Vagina (tissue), 2 donors: ENCODE measurements at places on chromosomes 5 and 9.
A peak's percentile ranks its signal among the peaks of the same experiment; 100 is the strongest.

DNA sequence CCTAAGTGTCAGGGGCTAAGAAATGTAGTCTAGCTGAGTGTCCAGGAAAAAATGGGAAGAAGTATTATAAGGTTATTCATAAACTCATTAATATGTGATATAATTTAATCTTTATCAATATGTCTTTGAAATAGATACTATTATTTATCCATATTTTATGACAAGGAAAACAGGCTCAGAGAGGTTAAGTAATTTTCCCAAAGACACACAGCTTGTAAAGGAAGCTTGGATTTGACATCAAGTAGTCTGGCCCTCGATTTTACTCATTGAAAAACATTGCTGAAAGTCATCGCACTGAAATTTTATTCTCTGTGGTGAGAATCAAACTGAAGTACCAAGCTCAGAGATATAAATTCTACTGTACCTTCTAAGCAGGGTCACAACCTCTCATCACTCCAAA is 276.9 kb downstream of the MSX2 start:
- H3K4me1 ChIP-seq: no peaks in the 10 kb centered on the region
- H3K36me3 ChIP-seq: no peaks in the 10 kb centered on the region
- no peaks in the 10 kb centered on the region for H3K27me3 ChIP-seq
- H3K27ac ChIP-seq: no peak overlapping the region
- no peak for DNase-seq

- H3K4me3 ChIP-seq: no peak overlapping the region
- H3K27me3 ChIP-seq: no peaks in the 10 kb centered on the region
- H3K27ac ChIP-seq: no peak overlapping the region
- no peak for DNase-seq
- H3K36me3 ChIP-seq: no peaks in the 10 kb centered on the region
Measured at GRCh38 chr9:116279230-116279629, 125.6 kb downstream of the PAPPA start.

DNA sequence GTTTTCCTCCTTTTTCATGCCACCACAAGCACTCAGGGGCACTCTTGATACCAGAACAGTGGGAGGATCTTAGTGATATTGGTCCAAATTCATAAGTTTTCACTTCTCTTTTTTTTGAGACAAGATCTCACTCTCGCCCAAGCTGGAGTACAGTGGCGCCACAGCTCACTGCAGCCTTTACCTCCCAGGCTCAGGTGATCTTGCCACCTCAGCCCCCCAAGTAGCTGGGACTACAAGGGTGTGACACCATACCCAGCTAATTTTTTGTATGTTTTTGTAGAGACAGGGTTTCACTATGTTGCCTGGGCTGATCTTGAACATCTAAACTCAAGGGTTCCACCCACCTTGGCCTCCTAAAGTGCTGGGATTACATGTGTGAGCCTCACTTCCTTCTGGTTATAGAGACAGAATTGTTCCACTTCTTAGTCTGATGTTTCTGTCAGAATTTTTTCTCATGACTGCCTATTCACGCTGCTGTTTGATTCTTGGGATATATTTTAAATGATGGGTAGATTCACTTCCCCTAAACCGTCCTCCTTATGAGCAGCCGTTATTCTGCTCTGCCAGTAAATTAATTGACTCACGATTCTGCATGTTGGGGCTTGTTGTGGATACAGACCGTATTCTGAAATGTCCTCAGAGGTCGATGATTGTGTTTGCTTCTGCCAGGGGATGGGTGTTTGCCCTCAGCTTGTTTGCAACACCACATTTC is 30.8 kb downstream of the MTAP start:
- no peak overlapping the region for H3K4me3 ChIP-seq
- DNase-seq: no peak
- H3K4me1 ChIP-seq: peaks cover 54% of the 10 kb centered on the region
- no peaks in the 10 kb centered on the region for H3K27me3 ChIP-seq
- H3K36me3 ChIP-seq: no peaks in the 10 kb centered on the region
- no peak overlapping the region for H3K27ac ChIP-seq

DNA sequence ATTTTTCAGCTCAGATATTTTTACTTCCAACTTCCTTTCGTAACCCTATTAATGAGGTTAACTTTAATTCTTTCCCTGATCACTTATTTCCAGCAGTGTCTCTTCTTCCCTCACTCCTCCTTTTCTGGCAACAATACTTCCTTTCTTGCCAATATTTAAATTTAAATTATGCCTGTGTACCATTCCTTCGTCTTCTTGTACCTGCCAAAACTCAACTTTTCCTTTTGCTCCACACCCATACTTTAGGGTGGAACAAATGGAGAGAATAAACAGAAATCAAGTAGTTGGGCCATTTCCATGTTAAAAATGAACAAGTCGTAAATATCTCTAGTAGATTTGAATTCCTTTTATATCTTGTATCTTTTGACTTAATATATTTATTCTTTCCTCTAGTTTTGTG is 66.0 kb downstream of the FER start:
- H3K27me3 ChIP-seq: no peaks in the 10 kb centered on the region
- no peak for DNase-seq
- H3K27ac ChIP-seq: no peak overlapping the region
- H3K4me3 ChIP-seq: no peak overlapping the region
- H3K36me3 ChIP-seq: no peaks in the 10 kb centered on the region

GRCh38 chr9:35948451-35948850 is 9.5 kb downstream of the OR2S2 start:
- H3K4me3 ChIP-seq: no peak overlapping the region
- no peaks in the 10 kb centered on the region for H3K36me3 ChIP-seq
- H3K4me1 ChIP-seq: peaks cover 7% of the 10 kb centered on the region

- no peak overlapping the region for H3K4me3 ChIP-seq
- H3K4me1 ChIP-seq: no peaks in the 10 kb centered on the region
- DNase-seq: no peak
Measured at GRCh38 chr5:127143722-127144121, 70.4 kb upstream of the C5orf63 start.

DNA sequence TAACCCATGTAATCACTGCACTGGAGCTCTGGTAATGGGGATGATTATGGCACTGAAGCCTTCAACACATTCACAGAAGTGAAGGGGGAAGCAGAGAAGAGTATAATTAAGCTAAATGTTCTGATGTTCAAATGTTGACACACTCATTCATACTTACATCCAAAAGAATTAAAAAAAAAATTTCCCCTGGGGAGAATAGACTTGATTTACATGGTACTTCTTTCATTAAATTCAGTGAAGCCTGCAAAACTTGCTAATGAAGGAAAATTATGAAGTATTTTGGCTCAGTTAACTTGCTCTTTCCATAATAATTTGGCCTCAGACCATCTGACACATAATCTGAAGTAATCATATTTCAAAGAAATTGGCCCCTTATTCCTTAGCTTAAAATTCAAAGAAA is 428.8 kb downstream of the SH3GL2 start:
- no peak for DNase-seq
- no peak overlapping the region for H3K27ac ChIP-seq
- H3K4me3 ChIP-seq: no peak overlapping the region
- no peaks in the 10 kb centered on the region for H3K4me1 ChIP-seq

DNA sequence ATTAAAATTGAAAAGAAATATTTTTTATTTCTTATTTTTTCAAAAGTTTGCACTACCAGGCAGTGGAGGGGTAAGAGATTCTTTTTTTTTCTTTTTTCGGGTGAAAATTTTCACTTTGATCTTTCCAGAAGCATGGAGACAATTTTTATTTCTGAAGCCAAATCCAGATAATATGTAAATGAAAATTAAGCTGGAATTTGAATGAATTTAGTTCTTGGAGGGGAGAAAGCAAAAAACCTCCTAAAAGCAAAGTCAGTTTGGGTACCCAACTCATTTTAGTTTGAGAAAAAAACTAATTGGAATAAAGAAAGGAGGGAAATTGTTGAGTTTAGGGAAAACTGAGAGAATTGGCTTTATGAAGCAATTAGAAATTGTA is 872 bp downstream of the ZNF618 start:
- no peak for DNase-seq
- H3K4me1 ChIP-seq: peaks cover 26% of the 10 kb centered on the region
- no peaks in the 10 kb centered on the region for H3K36me3 ChIP-seq
- H3K27me3 ChIP-seq: no peaks in the 10 kb centered on the region
- H3K27ac ChIP-seq: peak overlapping the region; percentile 86

- no peaks in the 10 kb centered on the region for H3K36me3 ChIP-seq
- no peaks in the 10 kb centered on the region for H3K27me3 ChIP-seq
- DNase-seq: no peak
- H3K27ac ChIP-seq: no peak overlapping the region
- H3K4me1 ChIP-seq: no peaks in the 10 kb centered on the region
Measured at GRCh38 chr9:26077860-26078259, 399.6 kb upstream of the TUSC1 start.

DNA sequence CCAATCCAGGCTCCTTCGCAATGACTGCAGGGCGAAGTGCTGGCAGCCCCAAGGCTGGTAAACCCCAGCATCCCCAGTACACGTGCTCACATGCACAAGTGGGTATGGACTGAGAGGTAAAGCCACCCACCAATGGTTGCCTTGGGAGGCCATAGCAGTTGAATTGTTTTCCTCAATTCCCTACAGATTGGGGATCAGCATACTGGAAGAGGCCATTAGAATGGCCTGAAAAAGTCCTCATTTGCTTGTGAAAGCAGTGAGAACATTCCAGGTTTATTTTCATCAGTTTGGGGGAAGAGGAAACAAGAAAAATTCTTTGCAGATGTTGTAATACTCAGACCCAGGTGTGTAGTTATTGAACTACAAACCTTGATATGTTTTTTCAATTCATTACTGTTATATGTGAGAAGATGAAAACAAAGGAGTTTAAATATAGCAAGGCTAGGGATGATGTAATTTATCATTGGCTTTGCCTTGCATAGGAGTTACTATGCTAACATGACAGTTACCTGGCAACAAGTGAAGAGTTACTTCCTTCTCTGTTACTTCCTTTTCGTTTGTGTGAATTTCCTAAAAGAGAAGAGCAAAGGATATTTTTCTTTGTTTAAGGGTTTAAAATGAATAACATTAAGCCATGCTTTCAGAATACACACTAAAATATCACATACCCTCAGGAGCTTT is 36.4 kb downstream of the MTMR12 start:
- peaks cover 7% of the 10 kb centered on the region for H3K4me1 ChIP-seq
- no peak overlapping the region for H3K27ac ChIP-seq
- no peak overlapping the region for H3K4me3 ChIP-seq
- DNase-seq: no peak
- H3K36me3 ChIP-seq: no peaks in the 10 kb centered on the region
- H3K27me3 ChIP-seq: no peaks in the 10 kb centered on the region

DNA sequence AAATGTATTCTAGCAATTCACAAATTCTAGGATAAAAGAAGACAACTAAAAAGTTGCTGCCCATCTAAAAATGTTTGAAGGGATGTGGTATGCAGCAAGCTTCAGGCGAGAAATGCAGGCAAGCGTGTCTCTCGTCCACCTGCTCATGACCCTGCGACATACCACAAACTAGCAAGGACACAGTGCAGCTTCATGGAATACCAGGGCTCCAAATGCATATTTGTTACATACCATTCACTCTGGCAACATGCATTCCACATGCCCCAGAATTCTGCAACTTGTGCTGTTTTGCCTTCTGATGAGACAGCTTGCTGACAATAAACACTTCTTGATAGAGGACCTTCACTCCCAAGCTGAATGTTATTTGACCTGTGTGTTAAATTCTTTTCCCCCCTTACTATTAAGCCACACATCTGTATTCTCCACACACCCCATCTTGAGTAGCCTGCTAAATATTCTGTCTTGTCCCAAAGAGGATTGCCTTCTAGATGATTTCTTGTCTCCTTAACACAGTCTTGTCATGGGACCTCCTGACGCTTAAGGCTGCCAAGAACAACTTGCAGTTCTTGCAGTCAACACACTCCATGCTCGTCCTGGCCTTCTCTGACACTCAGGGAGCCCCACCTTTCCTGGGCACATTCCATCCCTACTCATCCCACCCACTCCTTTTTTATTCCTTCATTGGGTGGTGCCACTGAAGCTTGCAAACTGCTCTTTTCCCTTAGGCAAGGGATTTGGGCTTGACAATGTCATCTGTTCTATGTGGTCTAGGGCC is 340.5 kb downstream of the PIK3R1 start:
- no peak for DNase-seq
- H3K36me3 ChIP-seq: no peaks in the 10 kb centered on the region
- no peak overlapping the region for H3K4me3 ChIP-seq
- H3K4me1 ChIP-seq: peaks cover 8% of the 10 kb centered on the region
- H3K27me3 ChIP-seq: no peaks in the 10 kb centered on the region

DNA sequence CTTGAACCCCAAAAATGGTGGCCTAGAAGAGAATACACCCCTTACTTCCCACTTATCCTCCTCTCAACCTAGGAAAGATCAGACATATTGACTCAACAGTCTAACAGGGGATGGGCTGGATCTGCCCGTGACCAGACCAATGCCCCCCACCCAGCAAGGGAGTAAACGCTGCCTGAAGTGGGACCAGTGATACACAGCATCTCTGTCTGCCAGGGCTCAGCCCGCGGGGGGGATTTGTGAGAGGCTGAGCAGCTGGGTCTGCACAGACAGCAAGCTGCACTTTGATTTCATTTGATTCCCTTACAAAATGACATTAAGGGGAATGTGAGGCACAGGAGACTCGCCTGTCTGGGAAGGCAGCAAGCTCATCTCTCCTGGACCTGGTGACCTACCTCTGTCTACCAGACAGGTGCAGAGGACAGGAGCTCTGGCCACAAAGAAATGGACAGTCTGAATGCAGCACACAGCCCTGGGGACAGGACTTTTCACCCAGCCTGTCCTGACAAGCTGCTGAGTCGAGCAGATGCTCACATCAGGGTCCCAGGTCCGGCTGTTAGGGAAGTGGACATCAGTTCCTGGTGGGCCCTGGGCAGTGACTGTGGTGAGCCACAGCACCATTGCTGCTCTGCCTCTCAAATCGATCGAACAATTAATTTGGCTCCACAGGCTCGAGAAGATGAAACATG is 79.9 kb downstream of the RGS3 start:
- H3K4me3 ChIP-seq: no peak overlapping the region
- H3K36me3 ChIP-seq: no peaks in the 10 kb centered on the region
- H3K27ac ChIP-seq: no peak overlapping the region
- H3K4me1 ChIP-seq: peaks cover 8% of the 10 kb centered on the region

GRCh38 chr5:148746826-148747535 is 79.4 kb upstream of the ADRB2 start:
- no peak overlapping the region for H3K4me3 ChIP-seq
- H3K27me3 ChIP-seq: no peaks in the 10 kb centered on the region
- H3K27ac ChIP-seq: no peak overlapping the region
- DNase-seq: no peak
